Muscle of arm (tissue), 14 donors: ENCODE measurements at places on chromosomes 4 and X. TPM values are rescaled to one million over a fixed set of nuclear protein-coding genes. Genes with fewer than 3 reads are reported as not detected.

Gene ZNF711
- polyA plus RNA-seq = 42.9 TPM

Gene H2BW2
- polyA plus RNA-seq = 0.25 TPM

Gene HSFX1
- polyA plus RNA-seq = not detected

Gene RNF175
- 0.30 TPM for polyA plus RNA-seq

Gene NUP62CL
- polyA plus RNA-seq = 0.94 TPM
